Adipose tissue (tissue), 3 donors: ENCODE measurements at places on chromosomes 5 and 9. TPM values are rescaled to one million over a fixed set of nuclear protein-coding genes. Genes with fewer than 3 reads are reported as not detected.

The CCL28 gene
- polyA plus RNA-seq: 2.4 TPM

The DNAJC18 gene
- polyA plus RNA-seq: 1.0 TPM

The ADAM19 gene
- 2.5 TPM for polyA plus RNA-seq

The ADAMTSL1 gene
- 0.56 TPM for polyA plus RNA-seq

The TTC1 gene
- 35.6 TPM for polyA plus RNA-seq

The SH2D3C gene
- 23.3 TPM for polyA plus RNA-seq

The ANKRD18A gene
- 0.09 TPM for polyA plus RNA-seq

The RALGDS gene
- 68.8 TPM for polyA plus RNA-seq

The RFK gene
- 12.0 TPM for polyA plus RNA-seq

The STARD4 gene
- polyA plus RNA-seq: 2.8 TPM

The SPACA9 gene
- polyA plus RNA-seq: 2.9 TPM

The ORM2 gene
- polyA plus RNA-seq: 3.8 TPM

The MSX2 gene
- 2.1 TPM for polyA plus RNA-seq

The DIAPH1 gene
- 33.4 TPM for polyA plus RNA-seq

The SPINK13 gene
- polyA plus RNA-seq: not detected

The GADD45G gene
- polyA plus RNA-seq: 5.3 TPM

The CETN3 gene
- polyA plus RNA-seq: 6.0 TPM

The PCDH1 gene
- 17.4 TPM for polyA plus RNA-seq

The ENHO gene
- polyA plus RNA-seq: 2.7 TPM

The FAM153A gene
- 0.21 TPM for polyA plus RNA-seq

The PCDHB16 gene
- polyA plus RNA-seq: 0.90 TPM

The LAMC3 gene
- 0.46 TPM for polyA plus RNA-seq

The PRPF4 gene
- 15.1 TPM for polyA plus RNA-seq

The IL33 gene
- polyA plus RNA-seq: 27.8 TPM

The PDGFRB gene
- 102 TPM for polyA plus RNA-seq

The IFNA13 gene
- polyA plus RNA-seq: not detected

The PCDHGA6 gene
- 1.3 TPM for polyA plus RNA-seq

The COL23A1 gene
- 0.45 TPM for polyA plus RNA-seq

The PPP2R2B gene
- polyA plus RNA-seq: 0.31 TPM

The PDE6A gene
- 0.01 TPM for polyA plus RNA-seq

The RFX3 gene
- 1.3 TPM for polyA plus RNA-seq

The ZFP37 gene
- 1.3 TPM for polyA plus RNA-seq

The CATSPER3 gene
- polyA plus RNA-seq: 0.76 TPM

The SLC25A48 gene
- 0.03 TPM for polyA plus RNA-seq

The C5orf52 gene
- polyA plus RNA-seq: not detected

The NMUR2 gene
- polyA plus RNA-seq: not detected

The PCDHGA3 gene
- 0.54 TPM for polyA plus RNA-seq

The FOXD4 gene
- polyA plus RNA-seq: 0.21 TPM
